ENCODE measurements at places on chromosomes 7 and 10.
A peak's percentile ranks its signal among the peaks of the same experiment; 100 is the strongest.

DNA sequence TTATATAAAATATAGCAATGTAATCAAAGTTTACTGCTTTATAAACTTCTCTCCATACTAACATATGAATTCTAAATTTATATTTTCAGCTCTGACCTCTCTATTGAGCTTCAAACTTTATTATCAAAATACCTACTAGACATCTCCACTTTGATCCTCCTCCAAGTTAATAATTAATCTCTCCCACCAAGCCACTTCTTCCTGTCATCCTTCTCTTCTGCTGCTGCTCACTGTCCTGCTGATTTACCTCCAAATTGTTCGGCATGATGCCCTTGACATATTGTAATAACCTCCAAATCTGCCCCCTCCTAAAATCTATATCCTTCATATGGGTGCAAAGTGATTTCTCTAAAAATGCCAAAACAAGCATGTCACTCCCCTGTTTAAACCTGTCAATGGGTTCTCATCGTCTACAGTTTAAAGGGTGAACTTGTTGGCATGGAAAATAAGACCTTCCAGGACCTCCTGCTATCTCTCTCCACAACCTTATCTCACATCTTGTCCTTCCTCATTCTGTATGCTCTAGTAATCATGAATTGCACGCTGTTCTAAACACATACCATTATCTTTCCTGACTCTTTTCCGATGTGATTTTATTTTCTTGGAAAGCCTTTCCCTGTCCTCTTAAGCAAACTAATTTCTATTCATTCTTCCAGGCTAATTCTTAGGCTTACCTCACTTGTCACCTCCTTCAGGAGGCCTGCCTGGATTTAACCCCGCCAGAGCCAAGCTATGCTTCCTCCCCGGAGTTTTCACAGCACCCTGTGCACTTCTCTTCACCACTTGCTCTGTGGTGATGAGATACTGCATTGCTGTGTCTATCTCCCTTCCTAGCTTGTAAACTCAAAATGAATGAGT is 52.1 kb upstream of the STK17A start:
- DNase-seq, result no peak

DNA sequence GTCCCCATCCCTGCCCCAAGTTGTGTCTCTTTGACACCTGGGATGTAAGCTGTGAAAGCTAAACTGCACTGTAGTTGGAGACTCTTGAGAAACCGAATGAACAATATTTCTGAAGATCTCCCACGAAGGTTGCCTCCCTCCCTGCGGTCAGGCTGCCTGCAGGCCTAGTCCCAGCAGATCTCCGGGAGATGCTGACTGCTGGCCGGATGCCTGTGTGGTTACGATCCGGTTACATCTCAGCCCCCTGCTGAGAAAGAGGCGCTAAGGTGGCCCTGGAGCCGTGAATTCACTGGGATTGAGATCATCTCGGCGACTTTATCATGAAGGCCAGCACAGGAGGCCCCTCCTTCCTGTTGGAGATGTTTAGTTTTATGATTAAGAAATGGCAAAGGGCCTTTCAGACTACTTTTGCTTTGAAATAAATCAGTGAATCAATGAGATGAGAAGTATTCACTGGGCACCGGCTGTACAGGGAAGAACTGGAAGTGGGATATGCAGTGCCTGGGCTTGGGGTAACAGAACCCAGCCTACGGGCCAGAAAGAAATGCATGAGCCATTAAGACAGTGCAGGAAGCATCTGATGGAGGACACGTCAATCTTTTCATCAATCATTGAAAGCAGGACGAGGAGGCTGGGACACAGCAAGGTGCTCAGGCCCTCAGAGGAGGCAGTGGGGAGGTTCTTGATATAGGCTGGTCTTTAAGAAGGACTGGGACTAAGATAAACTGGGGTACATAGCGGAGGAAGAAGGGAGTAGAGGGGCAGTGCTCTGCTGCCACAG is 177.6 kb downstream of the PRKAG2 start:
- DNase-seq, result peak; percentile 76

GRCh38 chr10:52877451-52877850 is 104.9 kb upstream of the MBL2 start:
- no peak for DNase-seq

GRCh38 chr7:43925984-43926797 is at the start of gene UBE2D4:
Gene UBE2D4, plus strand, starts transcription at chr7:43926436. Its CDS starts 97 bp downstream, at chr7:43926533.
- peak; percentile 91 for DNase-seq

DNA sequence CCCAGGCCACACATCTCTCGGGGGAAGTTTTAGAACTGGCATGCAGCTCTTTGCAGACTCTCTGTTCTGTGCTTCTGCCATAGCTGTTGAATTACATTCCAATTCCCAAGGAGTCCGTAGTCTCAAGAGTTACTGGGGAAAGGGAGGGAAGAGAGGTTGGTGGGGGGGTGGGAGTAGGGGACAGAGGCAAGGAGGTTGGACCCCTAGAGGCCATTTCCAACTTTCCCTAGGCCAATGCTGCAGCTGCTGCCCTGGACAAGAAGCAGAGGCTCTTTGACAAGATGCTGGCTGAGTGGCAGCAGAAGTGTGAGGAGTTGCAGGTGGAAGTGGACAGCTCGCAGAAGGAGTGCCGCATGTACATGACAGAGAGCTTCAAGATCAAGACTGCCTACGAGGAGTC is 23.8 kb downstream of the MYH16 start:
- DNase-seq, result no peak

DNA sequence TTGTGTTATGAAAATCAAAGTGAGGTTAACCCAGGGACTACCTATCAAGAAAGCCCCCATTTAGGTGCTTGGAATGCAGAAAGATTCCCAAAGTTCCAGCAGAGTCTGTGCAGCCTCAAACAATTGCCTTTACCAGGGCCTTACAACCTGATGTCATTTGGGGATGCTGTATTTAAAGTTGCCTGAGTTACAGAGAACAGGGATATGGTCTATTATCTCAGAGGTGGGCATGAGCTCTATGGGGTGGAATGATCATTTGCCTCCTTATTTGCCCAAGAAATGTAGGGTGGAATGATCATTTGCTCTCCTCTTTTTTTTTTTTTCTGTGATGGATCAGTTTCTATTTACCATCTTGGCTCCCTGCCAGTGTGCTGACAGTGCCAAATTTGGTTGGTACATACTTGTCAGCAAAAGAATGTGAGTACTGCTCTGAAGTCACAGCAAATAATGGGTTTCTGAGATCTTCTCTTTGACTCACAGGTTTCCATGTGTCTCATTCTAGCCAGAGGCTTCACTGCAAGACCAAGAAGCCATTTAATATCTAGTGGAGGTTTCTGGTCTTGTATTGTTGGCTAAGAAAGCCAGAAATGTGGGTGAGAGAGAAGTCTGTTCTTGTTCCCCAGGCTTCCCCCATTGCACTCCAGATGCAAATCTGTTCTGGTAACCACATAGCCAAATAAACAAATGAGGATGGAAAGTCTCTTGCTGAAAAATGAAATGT is 45.5 kb upstream of the ZNRF2 start:
- DNase-seq, result peak; percentile 73

GRCh38 chr7:122686360-122686878 is 12.5 kb downstream of the RNF133 start:
- no peak for DNase-seq

DNA sequence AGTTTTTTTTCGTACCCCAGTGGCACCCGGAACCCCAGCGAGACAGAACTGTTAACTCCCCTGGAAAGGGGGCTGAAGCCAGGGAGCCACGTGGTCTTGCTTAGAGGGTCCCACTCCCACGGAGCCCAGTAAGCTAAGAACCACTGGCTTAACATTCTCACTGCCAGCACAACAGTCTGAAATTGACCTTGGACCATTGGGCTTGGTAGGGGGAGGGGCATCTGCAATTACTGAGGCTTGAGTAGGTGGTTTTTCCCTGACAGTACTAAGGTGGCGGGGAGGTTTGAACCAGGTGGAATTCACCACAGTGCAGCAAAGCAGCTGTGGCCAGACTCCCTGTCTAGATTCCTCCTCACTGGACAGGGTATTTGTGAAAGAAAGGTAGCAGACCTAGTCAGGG is 196.5 kb downstream of the ADK start:
- DNase-seq, result no peak

DNA sequence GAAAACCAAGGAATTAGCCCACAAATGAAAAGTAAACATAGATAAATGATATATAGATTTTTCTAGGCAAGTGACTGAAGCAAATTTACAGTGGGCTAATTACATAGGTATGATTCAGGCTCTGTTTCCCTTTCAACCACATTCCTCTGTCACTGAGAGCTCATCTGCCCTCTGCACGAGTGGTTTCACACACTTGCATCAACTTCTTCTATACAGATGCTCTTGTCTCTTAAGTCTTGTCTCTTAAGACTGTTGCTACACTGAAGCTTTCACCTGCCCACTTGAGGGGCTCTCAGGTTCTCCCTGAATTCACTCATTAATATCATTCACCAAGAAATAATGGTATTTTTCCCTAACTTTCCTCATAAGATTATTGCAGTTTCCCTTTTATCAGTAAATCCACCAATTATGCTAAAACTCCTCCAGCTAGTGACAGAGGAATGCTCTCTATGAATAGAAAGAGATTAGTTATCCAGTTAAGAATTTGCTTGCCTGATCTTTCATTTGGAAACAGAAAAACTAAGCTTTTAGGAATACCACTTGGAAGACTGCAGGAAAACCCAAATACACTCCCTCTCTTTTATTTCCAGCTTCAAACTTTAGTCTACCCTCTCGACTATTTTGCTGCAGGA is 95.7 kb downstream of the ELAPOR2 start:
- no peak for DNase-seq

Measured in sciatic nerve (tissue), 2 donors.